Anterior cingulate cortex (tissue), 58 donors: ENCODE measurements at places on chromosomes 11 and 22.

DNA sequence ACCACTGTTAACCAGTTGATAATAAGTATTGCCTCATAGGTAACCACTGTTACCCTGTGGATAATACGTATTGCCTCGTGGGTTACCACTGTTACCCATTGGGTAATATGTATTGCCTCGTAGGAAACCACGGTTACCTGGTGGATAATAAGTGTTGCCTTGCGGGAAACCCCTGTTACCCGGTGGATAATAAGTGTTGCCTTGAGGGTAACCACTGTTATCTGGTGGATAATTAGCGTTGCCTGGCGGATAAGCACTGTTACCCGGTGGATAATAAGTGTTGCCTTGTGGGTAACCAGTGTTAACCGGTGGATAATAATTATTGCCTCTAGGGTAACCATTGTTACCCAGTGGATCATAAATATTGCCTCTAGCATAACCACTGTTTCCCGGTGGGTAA lies 27.3 kb upstream of the NXPE4 start:
- DNase-seq = no peak

DNA sequence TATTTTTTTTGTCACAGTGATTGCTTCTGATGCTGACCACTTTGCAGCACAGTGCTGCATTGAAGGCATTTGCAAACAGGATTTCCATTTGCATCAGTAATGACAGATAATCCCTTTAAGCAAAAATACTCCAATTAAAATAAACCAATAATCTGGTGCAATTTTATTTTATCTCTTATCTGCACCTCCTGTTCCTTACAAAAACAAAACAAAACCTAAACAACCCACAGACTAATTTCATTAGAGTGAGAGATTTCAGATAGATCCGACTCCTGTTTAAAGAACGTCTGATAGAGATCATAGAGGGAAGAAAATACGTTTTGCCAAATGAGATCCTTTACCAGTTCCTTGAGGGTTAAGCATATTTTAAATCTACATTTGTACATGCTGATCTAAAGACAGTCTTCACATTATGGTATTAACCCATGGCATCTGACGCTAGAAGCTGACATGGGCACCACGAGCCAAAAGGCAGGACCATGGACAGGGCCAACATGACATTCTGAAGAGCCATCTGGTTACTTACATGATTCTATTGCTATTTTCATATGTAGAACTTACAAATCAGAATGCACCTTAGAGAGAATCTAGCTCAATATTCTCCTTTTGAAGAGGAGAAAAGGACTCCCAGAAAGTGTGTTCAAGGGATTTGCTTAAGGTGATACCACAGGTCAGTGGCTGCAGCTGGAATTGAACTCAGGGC lies 286.2 kb upstream of the NARS2 start:
- DNase-seq = no peak

GRCh38 chr11:76577226-76577920 lies 93.2 kb downstream of the LRRC32 start:
- no peak for DNase-seq

- DNase-seq = peak; percentile 64
Measured at GRCh38 chr22:20033045-20033706, 12.3 kb downstream of the TANGO2 start.

- DNase-seq = no peak
Measured at GRCh38 chr11:10899121-10899830, 41.4 kb upstream of the ZBED5 start.

DNA sequence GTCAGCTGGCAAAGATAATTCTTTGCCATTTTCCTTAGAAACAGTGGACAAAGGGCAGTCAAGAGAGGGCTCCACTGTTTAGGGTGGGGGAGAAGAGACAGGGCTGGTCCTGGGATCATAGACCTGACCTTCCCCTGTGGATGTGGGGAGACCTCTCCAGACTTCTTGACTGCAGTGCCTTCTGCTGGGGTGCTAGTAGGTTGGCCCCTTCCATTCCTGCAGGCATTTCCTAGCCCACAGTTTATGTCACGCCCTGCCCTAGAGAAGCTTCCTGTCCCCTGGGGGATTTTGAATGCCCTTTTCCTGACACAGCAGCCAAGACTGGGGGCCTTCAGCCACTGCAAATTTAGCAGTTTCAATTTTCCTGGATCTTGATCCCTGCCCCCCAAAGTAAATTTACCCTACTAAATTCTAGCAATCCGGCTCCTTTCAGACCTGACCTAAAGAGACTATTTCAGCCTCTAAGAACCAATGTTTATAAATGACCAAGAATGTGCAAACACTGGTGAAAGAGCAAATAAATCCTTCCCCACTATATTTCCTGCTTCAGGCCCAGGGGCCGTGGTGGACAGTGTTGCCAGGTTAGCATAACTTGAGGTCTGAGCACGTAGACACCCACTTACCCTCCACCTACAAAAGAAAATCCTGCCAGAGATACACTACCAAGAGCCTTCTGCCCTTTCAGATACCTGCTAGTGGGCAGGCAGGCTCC lies 58.4 kb downstream of the PPFIBP2 start:
- no peak for DNase-seq

- no peak for DNase-seq
Measured at GRCh38 chr11:123760894-123761293, 6.6 kb upstream of the OR6X1 start.

DNA sequence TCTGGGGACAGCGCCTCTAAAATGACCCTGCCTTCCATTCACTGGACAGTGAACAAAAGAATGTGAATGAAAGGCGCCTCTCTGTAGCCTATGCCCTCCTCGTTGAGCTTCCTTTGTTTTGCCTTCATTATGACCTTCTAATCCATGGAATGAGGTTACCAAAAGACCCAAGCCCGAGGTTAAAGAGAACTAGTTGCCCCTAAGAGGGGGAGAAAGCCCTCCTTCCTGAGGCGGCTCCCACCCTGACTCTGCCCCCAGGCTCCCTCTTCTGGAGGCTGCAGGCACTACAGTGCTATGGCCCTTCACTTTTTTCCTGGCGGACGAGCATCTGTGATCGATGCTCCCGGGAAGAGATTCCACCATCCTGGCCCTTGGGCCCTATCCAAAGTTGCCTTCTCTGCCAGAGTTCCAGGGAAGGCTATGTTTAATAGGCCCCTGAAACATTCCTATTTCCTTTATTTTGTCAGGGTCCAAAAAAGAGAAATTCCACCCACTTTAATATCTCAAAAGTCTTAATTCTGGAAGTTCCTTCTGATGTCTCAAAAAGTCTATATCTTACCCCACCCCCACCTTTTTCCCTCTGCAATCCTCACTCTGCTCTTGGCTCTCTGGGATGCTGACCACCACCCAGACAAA lies 147.3 kb downstream of the FEZ1 start:
- peak; percentile 27 for DNase-seq

DNA sequence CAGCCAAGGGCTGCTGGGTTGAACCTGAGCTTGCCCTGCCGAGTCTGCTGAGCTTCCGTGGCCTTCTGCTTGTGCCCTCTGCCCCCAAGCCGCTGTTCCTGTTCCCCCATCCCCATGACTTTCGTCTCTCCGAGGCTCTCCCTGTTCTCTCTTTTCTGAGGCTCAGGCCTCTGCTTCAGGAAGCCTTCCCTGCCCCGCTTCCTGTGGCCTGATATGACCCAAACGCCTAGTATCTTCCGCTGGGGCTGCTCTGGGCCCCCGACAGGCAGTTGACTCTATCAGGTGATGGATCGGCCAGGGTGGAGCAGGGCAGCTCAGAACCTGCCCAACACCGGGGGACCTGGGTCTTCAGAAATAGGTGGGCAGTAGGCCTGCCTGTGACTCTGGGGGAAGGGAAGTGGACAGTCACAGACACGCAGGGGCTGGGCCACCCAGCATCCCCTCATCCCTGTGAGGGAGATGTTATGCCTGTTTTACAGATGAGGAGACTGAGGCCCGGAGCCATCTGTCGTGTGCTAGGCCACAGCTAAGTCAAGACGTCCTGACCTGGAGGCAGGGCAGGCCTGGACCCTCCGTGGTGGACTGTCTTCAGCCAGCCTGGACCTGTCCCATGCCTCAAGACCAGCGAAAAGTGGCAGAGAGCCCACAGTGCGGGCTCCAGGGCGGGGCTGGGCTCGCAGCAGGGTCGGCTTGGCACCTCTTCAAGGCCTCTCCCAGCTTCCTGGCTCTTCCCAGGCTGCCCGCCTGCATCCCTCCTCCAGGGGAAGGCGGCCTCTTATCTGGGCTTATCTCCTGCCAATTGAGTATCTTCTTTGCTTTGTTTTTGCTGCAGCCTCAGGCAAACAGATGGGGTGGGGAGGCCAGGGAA lies 16.2 kb downstream of the BAD start:
- no peak for DNase-seq

DNA sequence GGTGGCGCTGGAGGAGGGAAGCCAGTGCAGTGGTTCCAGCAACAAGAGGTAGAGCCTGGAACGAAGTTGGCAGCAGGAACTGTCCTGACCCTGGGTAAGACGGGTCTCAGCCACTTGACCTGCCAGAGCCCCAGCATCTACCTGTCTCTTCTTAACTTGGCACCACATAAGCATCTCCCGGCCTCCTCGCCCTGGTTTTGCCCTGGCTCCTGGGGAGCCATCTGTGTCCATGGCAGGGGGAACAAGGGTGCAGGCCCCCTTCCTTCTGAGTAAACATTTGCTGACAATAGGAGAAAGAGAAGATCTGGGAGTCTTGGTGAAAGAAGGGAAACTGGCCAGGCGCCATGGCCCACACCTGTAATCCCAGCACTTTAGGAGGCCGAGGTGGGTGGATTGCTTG lies 12.8 kb downstream of the P2RY2 start:
- no peak for DNase-seq

- DNase-seq = no peak
Measured at GRCh38 chr11:41622707-41623359, 163.4 kb upstream of the LRRC4C start.

DNA sequence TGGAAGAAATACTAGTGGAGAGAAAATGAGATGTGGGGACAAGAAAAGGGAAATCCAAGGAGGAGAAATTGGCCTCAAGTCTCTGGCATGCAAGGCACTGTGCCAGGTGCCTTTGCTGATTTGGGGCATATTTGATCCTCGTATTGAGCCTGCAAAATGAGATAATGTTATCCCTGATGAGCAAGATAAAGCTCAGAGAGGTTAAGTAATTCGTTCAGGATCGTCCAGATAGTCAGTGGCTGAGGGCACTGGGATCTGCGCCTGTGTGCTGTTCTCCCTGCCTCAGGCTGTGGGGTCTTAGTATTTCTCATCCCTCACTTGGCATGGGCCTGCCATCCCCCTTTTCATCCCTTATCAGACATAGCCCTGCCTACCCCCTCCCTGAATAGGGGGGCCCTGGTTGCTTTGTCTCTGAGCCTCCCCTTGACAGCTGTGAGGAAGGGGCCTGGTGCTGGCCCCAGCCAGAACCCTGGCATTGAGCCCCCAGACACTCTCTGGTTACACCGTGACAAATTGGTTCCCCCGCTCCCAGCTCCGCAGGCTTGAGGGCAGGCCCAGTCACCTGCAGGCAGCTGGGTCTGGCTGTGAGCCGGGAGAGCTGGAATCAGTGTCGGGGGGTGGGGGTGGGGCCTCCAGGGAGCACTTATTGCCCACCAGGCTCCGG lies 85.7 kb downstream of the NECTIN1 start:
- no peak for DNase-seq

GRCh38 chr11:17508306-17508705 lies 31.7 kb upstream of the ABCC8 start:
- DNase-seq = no peak

- no peak for DNase-seq
Measured at GRCh38 chr22:39175353-39176142, 23.1 kb upstream of the CBX7 start.

- DNase-seq = no peak
Measured at GRCh38 chr11:12090061-12090591, 20.3 kb upstream of the MICAL2 start.

DNA sequence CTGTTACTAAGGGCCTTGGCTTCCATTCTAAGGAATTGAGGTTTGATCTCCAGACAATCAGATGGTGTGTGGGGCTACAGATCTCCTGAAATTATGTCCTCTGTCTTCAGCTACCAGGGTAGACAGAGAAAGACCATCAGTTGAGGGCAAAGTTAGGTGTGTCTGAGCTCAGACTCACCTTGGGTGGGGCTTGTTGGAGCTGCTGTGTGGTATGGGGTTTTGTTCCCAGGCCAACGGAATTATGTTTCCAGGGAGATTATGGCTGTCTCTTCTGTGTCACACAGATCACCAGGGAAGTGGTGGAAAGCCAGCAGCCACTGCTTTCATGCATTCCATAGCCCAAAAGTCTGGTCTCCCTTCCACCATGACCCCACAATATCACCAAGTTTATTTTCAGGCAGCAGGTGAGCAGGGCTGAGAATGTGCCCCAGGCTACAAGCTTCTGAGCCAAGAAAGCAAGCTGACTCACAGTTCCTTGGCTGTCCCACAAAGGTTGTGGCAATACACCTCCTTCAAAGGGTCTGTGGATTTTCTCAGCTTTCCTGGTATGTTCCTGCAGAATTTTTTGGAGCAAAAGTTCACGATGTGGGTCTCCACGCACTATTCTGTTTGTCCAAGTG lies 714.9 kb downstream of the LUZP2 start:
- no peak for DNase-seq

- DNase-seq = no peak
Measured at GRCh38 chr11:130160498-130161155, 1.0 kb downstream of the ST14 start.

DNA sequence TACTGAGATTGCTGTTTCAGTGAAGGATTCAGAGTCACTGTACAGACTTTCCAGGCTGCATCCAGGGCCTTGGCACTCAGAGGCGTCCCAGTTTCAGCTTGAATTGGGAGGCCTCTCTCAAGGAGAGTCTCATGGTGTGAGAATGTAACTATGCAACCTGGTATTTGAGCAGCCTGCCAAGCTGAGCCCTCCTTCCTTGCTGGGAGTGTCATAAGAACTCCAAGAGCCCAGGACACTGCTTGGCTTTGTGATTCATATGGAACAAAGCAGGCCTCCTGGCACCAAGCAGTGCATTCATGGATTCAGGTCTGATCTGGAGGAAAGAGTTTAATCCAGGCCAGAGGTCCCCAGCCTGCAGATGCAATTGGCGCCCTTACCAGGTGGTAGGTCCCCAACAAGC lies 171.7 kb downstream of the DBX1 start:
- DNase-seq = peak; percentile 44

DNA sequence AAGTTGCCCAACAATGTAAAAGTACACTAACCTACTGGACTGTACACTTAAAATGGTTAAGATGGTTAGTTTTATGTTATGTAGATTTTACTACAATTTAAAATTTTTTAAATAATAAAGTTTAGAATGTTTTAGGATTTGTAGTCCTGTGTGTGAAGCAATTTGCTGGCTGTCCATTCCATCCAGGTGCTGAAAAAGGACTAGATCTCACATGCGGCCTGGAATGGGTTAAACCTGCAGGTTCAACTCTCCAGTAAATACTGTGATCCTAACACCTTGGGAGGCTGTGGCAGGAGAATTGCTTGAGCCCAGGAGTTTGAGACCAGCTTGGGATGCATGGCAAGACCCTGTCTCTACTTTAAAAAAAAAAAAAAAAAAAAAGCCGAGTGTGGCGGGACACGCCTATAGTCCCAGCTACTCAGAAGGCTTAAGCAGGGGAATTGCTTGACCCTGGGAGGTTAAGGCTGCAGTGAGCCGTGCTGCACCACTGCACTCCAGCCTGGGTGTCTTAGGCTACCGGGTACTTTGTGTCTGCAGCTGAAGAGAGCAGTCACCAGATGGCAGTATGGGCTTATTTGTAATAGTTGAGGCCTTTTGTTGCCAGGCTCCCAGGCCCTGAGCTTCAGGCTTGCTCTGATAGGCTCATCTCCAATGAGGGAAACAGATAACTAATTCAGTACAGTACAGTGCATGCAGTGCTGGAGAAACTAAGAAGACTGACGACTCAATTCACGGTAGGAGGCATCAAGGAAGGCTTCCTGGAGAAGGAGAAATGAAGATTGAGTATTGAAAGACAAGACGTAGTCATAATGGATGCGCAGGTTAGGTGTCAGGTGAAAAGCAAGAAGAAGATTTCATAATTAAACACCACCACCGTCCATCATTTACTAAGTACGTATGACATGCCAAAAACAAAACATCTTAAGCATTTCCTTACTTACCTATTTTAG lies 64.7 kb upstream of the ASPHD2 start:
- DNase-seq = peak; percentile 25

GRCh38 chr11:72781313-72782080 lies 12.3 kb downstream of the STARD10 start:
- no peak for DNase-seq
